ENCODE measurements at places on chromosomes 12 and 14.

DNA sequence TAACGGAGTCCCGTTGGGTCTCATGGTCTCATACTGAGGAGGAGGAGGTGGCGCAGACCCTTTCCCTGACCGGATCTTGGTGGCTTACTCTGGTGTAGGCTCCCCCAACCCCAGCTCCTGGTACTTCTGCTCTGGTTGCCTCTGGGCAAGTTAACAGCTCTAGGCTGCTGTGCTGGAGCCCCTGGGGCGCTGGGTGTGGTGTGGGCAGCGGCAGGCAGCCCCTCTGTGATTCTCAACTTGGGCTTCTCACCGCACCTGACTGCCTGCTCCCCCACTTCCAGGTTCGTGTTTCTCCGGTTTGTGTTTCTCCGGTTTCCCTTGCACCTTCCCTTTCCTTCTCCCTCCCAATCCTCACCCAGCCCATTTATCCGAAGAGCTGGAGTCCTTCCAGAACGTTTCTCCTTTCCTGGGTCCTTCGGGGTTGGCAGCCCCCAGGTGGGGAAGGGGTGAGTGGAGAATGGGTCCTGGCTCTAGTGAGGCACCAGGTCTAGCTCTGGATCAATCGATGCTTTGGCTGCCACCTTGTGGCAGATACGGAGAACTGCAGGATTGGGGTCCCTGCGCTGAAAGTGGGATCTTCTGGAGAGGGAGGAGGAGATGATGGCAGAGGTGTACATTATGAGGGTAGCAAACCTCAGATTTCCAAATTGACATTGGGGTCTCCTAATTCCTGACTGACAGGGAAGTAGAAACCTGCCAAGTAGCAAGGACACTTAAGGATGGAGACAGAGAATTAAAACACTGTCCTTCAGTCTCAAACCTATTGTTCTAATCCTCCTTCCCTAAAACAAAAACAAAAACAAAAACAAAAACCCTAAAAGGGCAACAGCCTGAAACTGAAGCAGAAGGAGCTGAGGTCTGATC, 8.3 kb downstream of the CISTR start:
- DNase-seq, result peak; percentile 76

GRCh38 chr12:90036637-90037036, 328.0 kb upstream of the ATP2B1 start:
- DNase-seq, result no peak

GRCh38 chr12:130685250-130685787, 30.8 kb downstream of the RIMBP2 start:
- no peak for DNase-seq

- DNase-seq, result no peak
These were observed 99.2 kb downstream of the HEATR5A start for GRCh38 chr14:31320922-31321766.

GRCh38 chr12:120774169-120774916, 48.7 kb downstream of the ACADS start:
- DNase-seq, result no peak

DNA sequence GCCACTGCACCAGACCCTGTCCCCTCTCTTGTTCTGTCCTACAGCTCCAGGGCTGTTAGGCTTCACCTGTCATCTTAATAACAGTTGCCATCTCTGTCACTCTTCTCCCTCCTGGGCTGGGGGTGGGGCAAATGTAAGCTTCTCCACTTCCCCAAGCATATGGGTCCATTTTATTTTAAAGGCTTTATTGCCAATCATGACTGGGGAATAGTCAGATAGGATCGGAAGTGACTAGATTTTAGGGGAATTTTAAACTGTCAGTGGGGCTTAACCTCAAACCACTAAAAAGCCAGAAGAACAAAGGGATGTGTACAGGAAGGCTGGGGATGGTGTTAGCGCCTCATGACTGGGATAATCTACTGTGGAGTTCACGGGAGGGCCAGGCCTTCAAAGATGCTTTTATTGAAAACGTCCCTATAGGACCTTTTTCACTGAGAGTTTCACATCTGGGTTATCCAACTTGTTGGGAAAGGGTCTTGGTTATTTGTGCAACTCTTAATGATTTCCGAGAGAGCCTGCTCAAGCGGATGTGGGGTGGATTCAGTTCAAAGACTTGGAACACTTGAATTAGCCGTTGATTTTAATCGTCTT, 41.6 kb downstream of the CHST11 start:
- DNase-seq, result peak; percentile 27

DNA sequence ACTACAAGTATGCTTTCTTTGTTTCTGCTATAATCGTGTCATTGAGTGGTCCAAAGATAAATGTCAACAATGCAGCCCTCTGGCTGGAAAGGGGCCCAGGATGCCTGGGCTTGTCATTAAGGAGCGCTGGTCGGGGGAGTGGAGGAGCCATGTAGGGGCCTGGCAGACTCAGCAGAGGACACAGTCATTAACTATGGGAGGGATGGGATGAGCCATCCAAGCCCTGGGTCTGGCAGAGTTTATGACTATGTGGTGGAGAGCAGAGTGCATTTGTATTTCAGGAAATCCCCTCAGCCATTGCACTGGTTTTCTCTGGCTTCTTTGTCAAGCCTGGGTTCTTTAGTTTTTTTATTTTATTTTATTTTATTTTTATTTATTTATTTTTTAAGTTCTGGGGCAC, 243.1 kb downstream of the C12orf75 start:
- DNase-seq, result no peak

DNA sequence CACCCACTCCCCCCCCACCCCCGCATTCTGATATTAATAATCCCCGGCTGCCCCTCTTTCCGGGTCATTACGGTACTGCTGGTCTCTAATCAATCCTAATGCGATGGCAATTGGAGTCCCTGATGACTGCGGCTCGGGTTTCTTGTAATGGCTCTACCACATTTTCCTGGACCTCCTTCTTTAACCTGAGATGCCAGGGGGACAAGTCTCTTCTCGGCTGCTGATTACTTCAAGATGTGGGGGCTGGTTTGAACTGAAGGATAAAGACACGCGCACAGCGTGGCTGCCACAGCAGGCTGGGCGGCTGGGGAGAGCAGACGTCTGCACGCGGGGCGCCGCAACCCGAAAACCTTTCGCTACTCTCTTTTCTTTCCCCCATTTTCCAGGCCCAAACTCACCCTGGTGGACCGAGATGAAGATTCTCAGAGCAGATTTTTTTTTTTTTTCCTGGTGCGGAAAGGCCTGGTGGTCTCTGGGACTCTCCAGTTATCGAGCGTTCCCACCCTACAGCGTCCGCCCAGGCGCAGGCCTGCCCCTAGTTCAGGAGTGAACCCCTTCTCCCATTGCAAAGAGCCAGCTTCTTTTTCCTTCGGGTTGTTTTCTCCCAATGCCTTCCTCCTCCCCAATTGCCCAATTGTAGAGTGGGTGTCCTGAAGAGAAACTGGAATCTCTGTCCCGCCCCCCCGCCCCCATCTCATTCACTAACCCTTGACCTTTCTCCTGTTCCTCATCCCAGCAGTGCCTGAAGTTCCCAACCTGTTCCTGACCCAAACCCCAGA, 6.0 kb upstream of the SIX1 start:
- DNase-seq, result no peak

DNA sequence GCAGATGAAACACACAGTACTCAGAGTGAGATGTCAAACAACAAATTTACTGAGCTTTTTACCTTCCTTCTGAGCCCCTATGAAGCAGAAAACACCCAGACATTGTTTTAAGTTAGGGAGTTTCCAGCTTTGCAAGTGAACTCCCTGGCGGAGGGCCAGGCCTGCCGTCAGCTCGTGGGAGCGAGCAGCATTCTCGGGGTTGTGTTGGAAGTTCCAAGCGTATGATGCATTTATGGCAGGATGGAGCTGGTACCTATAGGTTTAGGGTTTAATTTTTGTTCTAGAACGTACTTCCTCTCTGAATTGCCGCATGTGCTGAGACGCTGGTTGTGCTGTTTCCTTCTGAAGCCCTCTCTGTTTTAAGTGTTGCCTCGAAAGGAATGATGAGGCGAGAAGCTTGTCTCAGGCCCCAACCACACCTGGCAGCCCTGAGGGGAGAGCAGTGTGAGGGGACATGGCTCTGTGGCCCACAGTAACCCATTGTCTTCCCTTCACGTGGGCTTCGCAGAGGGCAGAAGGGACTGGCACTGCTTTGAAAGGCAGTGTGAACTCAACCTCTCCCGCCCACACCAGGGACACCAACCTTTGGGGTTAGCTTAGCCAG, 76.6 kb downstream of the SSPN start:
- no peak for DNase-seq

GRCh38 chr12:123171967-123172366, 21.1 kb upstream of the PITPNM2 start:
- DNase-seq, result no peak

- DNase-seq, result no peak
These were observed 110.5 kb downstream of the ASCL4 start for GRCh38 chr12:107884769-107885694.

DNA sequence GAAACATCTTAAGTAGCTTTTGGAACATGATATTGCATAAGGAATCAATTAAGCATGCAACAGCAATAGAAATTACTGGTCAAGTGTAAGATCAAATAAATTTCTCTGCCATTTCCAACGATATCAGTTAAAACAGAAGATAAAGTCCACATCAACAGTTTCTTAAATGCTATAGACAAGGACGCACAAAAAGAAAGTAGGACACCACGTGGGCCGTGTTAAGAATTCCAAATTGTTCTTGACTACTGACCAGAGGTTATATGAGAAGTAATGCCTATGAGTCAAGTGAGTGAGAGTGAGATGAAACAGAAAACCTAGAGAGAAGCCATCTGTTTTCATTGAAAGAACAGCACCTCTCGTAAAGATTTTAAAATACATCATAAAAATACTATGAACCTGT, 318.2 kb downstream of the TMEM117 start:
- DNase-seq, result no peak

DNA sequence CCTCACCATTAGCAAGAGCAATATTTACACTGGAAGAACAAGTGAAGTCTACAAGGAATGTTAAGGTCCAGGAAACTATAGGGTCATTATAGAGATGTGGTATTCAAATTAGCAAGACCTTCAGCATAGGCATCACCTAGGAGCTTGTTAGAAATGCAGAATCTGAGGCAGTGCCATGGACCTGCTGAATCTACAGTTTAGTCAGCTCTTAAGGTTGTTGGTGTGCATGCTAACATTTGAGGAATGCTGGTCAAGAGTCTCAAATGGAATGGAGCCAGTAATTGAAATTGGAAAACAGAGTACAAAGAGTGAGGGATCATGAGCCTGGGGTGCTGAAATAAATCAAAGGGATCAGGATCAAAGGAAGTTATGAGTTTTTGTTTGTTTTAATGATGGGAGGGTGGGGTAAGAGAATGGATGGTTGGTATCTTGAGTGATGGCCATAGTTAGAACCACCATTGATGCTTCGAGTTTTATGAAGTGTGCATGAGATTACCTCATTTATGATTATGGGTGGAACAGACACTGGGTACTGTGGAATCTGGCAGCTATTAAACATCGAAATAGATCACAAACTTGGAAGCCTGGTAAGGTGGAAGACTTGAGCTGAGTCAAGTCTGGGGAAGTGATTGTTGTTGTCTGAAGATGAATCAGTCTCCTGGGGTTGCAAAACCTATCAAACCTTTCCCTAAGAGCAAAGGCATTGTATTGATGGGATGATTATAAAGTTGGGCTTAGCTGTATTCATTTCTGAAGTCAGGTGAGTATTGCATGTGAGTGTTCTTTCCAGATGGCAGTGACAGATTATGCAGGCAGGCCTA, 323.3 kb upstream of the E2F7 start:
- no peak for DNase-seq

DNA sequence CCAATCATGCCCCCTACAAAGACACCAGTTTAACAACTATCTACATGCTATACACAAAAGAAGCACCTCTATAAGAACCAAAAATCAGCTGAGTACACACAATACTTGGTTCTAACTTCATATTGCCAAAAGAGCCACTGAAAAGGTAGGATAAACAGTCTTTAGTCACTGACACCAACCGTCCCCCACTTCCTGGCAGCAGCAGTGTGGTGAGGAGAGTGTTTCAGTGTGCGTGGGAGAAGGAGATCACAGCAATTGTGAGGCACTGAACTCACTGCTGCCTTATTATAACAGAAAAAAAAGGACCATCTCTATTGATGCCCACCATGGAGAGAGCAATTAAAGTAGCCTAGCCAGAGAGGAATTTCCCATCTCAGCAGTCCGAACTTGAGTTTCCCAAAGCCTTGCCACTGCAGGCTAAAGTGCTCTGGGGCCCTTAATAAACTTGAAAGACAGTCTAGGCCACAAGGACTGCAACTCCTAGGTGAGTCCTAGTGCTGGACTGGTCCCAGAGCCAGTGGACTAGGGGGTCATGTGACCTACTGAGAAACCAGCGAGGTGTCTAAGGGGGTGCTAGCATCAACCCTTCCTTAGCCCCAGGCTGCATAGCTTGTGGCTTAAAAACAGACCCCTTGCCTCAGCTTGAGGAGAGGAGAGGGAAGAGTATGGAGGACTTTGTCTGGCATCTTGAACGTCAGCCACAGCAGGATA, 37.1 kb upstream of the LMNTD1 start:
- DNase-seq, result peak; percentile 81

GRCh38 chr12:67472539-67472938, 176.0 kb upstream of the DYRK2 start:
- no peak for DNase-seq

- no peak for DNase-seq
These were observed 8.8 kb downstream of the TAMALIN start for GRCh38 chr12:52015532-52016041.

Data from naive thymus-derived CD8-positive, alpha-beta T cell (primary cell).